Thoracic aorta (tissue), 2 donors: ENCODE measurements at places on chromosomes 5 and 9.
A peak's percentile ranks its signal among the peaks of the same experiment; 100 is the strongest.

DNA sequence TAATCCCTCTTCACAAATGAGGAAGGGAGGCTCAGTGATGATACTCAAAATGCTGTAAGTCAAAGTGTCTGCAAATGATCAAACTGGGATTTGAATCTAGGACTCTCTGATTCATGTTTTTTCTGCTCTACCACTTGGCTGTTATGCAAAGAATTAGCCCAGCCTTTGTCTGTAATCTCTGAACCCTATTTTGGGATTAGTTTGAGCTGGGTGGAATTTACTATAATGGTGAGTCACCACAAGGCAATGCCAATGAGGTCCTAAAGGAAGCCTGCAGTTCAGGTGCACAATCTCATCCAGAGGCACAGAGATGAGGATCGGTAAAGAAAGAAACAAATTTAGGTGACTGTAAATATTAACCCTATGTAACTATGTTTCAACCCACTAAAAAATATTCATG, 29.2 kb downstream of the RFK start:
- no peaks in the 10 kb centered on the region for H3K27me3 ChIP-seq
- DNase-seq = no peak
- no peaks in the 10 kb centered on the region for H3K36me3 ChIP-seq
- H3K27ac ChIP-seq = no peak overlapping the region

DNA sequence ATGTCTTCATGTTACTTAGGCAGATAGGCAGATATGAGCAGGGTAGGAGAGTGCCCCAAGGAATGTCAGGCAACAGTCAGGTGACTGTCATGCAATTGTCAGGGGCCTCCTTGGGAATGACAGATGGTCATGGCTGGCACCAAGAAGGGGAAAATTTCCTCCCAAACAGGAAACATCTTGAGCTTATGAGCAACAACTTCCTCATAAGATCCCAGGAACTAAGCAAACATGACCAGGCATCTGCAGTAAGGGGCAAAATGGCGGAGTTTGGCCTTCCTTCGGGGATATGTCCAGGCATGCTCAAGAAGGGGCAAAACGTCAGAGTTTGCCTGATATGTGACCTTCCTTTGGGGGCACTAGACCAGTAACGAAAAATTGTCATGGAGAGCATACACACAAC, 591.8 kb downstream of the PDE4D start:
- no peak overlapping the region for H3K4me3 ChIP-seq
- no peaks in the 10 kb centered on the region for H3K36me3 ChIP-seq
- no peak overlapping the region for H3K27ac ChIP-seq
- no peak for DNase-seq
- H3K27me3 ChIP-seq = no peaks in the 10 kb centered on the region
- no peaks in the 10 kb centered on the region for H3K4me1 ChIP-seq

DNA sequence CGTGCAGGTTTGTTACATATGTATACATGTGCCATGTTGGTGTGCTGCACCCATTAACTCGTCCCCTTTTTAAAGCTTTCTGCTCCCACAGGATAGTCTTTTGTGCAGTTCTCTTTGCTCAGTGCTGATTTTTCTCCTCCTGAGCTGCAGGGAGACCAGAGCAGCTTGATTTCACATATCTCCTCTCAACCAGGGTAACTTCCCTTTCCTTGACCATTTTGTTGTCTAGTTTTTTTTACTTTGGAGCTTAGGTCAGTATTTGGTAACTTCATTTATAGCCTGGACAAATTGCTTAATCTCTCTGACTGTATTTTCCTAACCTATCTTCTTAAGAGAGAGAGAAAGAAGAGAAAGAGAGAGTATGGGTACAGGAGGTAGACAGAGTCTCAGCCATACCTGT, 137.1 kb upstream of the ZNF366 start:
- no peak overlapping the region for H3K4me3 ChIP-seq
- no peaks in the 10 kb centered on the region for H3K36me3 ChIP-seq
- H3K4me1 ChIP-seq = no peaks in the 10 kb centered on the region
- no peak overlapping the region for H3K27ac ChIP-seq

DNA sequence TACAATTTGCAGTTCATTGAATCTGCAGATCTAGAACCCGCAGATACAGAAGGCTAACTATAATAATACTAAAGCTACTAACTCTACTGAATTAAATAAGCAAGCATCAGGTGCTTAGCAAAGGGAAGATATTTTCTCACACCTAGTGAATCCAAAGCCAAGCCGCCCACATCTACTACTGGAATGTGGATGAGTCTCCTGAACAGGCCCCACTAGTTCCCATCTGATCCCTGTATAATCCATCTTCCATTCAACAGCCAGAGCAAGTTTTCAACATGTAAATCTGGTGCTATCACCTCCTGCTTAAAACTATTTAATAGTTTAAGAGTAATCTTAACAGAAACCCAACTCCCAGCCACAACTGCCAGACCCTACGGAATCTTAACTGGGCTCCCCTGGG, 18.9 kb downstream of the ARL15 start:
- peaks cover 6% of the 10 kb centered on the region for H3K4me1 ChIP-seq
- H3K27ac ChIP-seq = no peak overlapping the region
- DNase-seq = no peak
- no peak overlapping the region for H3K4me3 ChIP-seq
- H3K27me3 ChIP-seq = no peaks in the 10 kb centered on the region

DNA sequence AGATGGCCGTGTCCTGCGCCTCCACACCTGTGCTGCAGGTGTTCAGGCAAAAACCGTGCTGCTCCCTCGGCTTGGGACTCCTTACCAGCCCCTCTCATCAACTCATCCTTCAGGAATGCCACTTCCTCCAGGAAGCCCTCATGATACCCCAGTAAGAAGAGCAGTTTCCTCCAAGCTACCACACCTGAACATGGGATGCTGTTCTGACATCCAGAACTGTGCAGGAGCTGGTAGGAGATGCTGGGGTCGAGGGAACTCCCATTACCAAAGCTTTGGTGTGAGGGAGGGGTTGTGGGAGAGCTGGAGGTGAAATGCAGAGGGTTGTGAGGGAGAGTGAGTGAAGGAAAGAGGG, 18.9 kb downstream of the CARD19 start:
- H3K4me1 ChIP-seq = peaks cover 10% of the 10 kb centered on the region
- H3K27ac ChIP-seq = no peak overlapping the region
- no peak for DNase-seq

DNA sequence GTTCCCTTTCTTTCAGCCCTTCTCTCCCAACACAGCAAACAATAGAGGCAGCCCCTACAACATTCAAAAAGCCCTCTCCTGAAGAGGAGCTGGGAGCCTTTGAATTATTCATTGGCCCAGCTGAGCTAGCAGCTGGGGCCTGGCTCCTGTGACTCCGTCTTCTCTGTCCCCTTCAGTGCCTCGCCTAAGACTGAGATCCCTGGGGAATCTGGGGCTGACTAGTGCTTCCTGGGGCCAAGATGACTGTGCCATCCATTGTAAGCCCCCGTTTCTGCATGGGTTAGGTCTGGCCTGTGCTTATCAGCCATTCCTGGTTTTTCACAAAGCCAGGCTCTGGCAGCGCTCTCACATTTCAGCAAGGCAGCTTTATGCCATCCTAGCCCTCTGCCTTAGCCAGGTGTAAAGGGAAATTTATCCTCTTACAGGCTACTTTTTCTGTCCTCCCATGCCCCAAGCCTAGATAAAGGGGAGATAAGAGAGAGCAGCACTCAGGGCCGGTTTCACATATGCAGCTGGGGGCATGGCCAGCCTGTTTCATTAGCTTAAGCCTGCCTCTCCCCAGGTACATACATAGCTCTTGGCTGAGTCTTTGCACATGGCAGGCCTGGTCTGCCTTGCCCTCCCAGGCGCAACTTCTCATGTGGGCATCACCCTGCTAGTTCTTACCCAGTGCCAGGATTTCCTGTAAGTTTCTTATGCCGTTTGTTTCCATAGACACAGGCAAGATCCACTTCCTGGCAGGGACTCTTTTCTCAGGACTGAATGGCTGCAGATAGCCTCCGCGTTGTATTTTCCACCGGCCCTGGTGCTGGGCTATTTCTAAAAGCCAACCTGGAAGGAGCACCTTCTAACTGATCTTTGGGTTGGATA, 15.8 kb downstream of the PTPA start:
- no peak for DNase-seq
- H3K36me3 ChIP-seq = peaks cover 3% of the 10 kb centered on the region
- H3K27ac ChIP-seq = no peak overlapping the region
- H3K27me3 ChIP-seq = no peaks in the 10 kb centered on the region

- no peaks in the 10 kb centered on the region for H3K4me1 ChIP-seq
- H3K36me3 ChIP-seq = no peaks in the 10 kb centered on the region
- no peak overlapping the region for H3K27ac ChIP-seq
- DNase-seq = no peak
Measured at GRCh38 chr9:89372979-89373378, 54.7 kb downstream of the SECISBP2 start.

- no peaks in the 10 kb centered on the region for H3K36me3 ChIP-seq
- H3K27ac ChIP-seq = no peak overlapping the region
- no peak overlapping the region for H3K4me3 ChIP-seq
- no peak for DNase-seq
- no peaks in the 10 kb centered on the region for H3K4me1 ChIP-seq
- H3K27me3 ChIP-seq = no peaks in the 10 kb centered on the region
Measured at GRCh38 chr5:143721925-143722324, 90.0 kb upstream of the HMHB1 start.

- H3K27me3 ChIP-seq = no peaks in the 10 kb centered on the region
- no peak for DNase-seq
- no peak overlapping the region for H3K27ac ChIP-seq
- H3K4me3 ChIP-seq = no peak overlapping the region
- H3K36me3 ChIP-seq = no peaks in the 10 kb centered on the region
Measured at GRCh38 chr5:122874179-122874875, 28.9 kb downstream of the SNX24 start.

- H3K27me3 ChIP-seq = no peaks in the 10 kb centered on the region
- H3K36me3 ChIP-seq = no peaks in the 10 kb centered on the region
- H3K4me1 ChIP-seq = no peaks in the 10 kb centered on the region
- no peak overlapping the region for H3K4me3 ChIP-seq
Measured at GRCh38 chr9:135512904-135513303, 8.3 kb upstream of the LCN1 start.

DNA sequence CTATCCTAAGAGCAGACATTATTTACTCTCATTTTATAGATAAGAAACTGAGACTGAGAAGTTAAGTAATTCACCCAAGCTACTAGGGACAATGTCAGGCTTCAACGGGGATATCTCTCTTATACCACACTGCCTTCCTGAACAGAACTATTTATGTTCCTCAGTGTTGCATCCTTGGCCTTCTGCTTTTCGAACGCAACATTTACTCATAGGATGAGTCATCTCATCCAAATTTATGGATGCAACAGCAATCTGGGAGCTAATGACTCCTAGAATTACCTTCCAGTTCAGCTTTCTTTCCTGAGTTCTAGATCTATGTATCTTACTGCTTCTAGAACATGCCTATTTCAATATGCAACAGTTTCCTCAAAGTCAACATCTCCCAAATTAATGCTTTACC, 103.6 kb upstream of the PAM start:
- no peak for DNase-seq
- H3K4me3 ChIP-seq = no peak overlapping the region
- no peaks in the 10 kb centered on the region for H3K27me3 ChIP-seq
- H3K36me3 ChIP-seq = no peaks in the 10 kb centered on the region
- H3K4me1 ChIP-seq = no peaks in the 10 kb centered on the region

DNA sequence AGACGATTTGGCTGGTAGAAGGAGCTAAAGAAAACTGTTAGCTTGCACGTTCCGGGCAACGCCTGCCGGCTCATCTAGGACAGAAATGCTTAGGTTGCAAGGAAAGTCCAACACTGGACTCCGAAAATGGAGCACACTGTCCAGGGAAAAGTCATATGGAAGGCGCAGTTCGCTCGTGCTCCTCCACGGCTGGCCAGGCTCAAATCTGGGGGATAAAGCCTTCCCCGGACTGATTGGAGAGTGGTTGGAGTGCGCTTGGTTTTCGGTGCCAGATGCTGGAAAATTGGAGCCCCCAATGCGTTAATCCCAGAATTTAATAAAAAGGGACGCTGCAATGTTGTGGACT, 955 bp downstream of the CDH6 start:
- no peaks in the 10 kb centered on the region for H3K27me3 ChIP-seq
- H3K4me1 ChIP-seq = peaks cover 2% of the 10 kb centered on the region
- H3K36me3 ChIP-seq = no peaks in the 10 kb centered on the region
- peak overlapping the region; percentile 79 for H3K4me3 ChIP-seq

DNA sequence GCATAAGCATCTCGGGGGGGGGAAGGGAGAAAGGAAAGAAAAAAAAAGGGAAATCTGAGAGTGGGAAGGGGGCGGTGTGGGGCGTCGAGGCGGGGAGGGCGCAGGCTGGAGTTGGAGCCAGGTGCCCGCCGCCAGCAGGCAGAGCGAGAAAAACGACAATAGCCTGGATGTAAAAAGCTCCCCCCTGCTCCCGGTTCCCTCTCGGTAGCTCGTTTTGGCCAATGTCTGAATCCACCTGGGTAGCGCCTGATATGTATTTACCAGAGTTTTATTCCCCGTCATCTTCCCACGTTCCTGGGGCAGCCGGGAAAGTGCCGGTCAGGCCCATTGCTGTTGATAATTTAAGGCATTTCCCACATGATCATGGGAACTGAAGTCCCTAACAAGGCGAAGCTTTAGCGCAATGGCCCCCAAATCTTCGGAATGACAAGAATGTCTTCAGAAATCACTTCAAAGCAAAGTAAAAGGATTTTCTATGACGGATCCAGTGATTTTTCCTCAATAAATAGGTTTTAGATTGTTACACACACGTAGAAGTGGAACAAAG, 3.0 kb upstream of the OTP start:
- peaks cover 55% of the 10 kb centered on the region for H3K27me3 ChIP-seq
- DNase-seq = no peak
- H3K4me1 ChIP-seq = peaks cover 38% of the 10 kb centered on the region
- no peak overlapping the region for H3K27ac ChIP-seq
- H3K4me3 ChIP-seq = no peak overlapping the region

DNA sequence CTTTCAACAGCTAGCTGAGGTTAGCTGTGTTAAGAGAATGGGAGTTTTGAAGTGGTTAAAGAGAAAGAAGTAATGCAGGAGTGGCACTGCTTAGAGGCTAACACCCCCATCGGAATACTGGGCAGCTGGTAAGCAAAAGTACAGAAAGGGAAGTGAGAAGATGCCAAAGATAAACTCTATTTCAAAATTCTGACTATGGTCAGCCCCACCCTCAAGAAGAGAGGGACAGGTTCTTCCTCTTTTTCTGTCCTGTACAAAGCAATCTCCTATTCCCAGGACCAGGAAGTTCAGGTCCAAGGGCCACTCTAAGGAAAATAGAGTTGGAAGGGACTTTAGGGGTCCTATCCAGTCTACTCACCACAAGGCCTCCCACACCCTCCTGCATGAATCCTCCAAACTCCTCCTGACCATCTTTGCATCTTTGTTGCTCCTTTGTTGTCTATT, 45.9 kb upstream of the JAK2 start:
- peak overlapping the region; percentile 48 for H3K27ac ChIP-seq
- no peaks in the 10 kb centered on the region for H3K36me3 ChIP-seq
- no peak overlapping the region for H3K4me3 ChIP-seq

GRCh38 chr5:107676702-107677101, 6.0 kb upstream of the EFNA5 start:
- H3K27ac ChIP-seq = no peak overlapping the region
- H3K36me3 ChIP-seq = no peaks in the 10 kb centered on the region
- no peaks in the 10 kb centered on the region for H3K4me1 ChIP-seq
- H3K27me3 ChIP-seq = no peaks in the 10 kb centered on the region
- DNase-seq = no peak

- H3K36me3 ChIP-seq = no peaks in the 10 kb centered on the region
- H3K4me3 ChIP-seq = no peak overlapping the region
- DNase-seq = no peak
- no peaks in the 10 kb centered on the region for H3K27me3 ChIP-seq
Measured at GRCh38 chr5:159781626-159782157, 134.6 kb upstream of the ADRA1B start.

GRCh38 chr5:106397700-106398099, 1273.0 kb downstream of the EFNA5 start:
- no peak for DNase-seq
- no peaks in the 10 kb centered on the region for H3K4me1 ChIP-seq
- no peak overlapping the region for H3K27ac ChIP-seq
- no peaks in the 10 kb centered on the region for H3K27me3 ChIP-seq
- no peaks in the 10 kb centered on the region for H3K36me3 ChIP-seq
- no peak overlapping the region for H3K4me3 ChIP-seq
